ENCODE measurements at places on chromosomes 6 and 20.

DNA sequence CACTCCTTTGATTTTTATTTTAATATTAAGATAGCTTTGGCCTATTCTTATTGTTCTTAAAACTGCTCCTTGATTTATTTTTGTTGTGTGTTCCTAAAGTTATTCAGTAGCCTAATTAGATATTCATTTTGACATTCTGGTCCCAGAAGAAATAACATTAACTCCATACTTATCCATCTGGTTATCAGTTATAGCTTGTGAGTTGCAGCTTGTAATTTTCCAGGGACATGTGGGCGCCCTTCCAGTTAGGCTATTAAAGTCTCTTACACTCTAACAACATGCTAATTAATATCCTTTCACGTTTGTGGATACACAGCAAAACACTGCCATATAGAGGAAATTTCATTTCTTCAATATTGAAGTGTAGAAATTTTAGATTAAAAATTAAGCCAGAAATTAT is 987.5 kb downstream of the HACE1 start:
- no peak for DNase-seq

- no peak for DNase-seq
These were observed 472.5 kb downstream of the KIF16B start for GRCh38 chr20:16100767-16101166.

- no peak for DNase-seq
These were observed 114.2 kb downstream of the HIVEP2 start for GRCh38 chr6:142830807-142831206.

DNA sequence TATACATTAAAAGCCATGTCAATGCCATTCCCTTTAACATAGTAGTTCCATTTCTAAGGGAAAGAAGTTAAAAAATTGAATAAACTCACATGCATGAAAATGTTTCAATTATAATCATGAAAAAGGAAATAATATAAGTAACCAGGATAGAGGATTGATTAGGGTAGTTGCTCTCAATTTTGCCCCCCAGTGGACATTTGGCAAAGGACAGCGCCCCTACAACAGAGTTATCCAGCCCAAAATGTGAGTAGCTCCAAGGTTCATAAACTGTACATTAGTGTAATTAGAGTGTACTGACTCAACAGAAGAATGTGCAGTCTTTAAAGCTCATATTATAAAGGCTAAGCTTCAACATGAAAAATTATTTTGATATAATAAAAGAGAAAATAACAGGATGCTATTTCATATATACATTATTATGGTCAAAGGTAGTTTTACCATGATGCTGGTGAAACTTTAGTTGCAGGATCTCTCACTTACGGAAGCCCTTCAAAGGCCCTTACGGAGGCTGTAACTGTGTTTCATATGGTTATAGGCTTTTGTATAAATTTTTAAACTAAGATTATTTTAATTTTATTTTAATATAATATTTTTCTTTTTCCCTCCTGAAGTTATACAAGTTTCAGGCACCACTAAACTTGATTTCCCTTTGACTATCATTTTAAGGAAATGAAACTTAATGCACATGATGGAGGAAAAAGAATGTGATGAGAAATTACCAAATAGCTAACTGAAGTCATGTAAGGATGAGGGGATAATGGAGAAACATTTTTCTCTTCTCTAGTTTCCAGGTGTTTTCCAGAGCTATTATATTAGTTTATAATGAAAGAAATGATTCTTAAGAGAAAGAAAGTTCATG is 403.6 kb downstream of the PLCB1 start:
- no peak for DNase-seq

DNA sequence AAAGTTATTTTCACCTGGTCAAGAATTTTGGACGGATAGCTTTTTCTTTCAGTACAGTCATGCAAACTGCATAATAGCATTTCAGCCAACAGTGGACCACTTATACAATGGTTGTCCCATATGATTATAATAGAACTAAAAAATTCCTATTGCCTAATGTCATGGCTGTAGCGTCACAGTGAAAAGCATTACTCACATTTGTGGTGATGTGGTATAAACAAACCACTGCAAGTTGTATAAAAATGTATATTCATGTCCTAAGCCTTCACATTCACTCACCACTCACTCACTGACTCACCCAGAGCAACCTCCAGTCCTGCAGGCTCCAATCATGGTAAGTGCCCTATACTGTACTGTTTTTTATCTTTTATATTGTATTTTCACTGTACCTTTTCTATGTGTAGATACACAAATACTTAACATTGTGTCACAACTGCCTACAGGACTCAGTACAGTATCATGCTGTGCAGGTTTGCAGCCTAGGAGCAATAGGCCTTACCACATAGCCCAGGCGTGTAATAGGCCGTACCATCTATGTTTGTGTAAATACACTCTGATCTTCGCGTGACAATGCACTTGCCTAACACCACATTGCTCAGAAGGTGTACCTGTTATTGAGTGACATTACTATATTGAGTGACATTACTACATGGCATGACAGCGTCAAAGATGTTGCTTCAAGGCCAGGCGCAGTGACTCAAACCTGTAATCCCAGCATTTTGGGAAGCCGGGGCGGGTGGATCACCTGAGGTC is 17.9 kb downstream of the ABHD12 start:
- DNase-seq: no peak

- DNase-seq: no peak
These were observed 2.0 kb downstream of the ANKRD6 start for GRCh38 chr6:89434954-89435353.

DNA sequence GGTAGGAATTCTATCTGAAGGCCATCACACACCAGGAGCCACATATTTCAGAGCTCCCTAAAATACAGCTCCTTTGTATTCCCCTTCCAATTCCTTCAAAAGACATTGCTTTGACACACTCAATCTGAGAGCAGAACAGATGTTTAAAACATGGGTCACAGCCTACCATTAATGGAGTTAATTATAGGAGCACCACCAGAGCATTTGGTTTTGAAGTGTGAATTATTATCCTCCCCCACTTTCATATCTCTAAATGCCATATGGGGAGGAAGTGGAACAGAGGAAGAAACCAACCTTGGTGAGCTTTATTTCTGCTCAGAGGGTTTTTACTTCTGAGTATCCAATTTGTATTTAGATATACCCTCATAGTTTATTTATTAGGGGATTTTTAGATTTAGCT is 50.7 kb upstream of the TNFRSF21 start:
- DNase-seq: no peak

DNA sequence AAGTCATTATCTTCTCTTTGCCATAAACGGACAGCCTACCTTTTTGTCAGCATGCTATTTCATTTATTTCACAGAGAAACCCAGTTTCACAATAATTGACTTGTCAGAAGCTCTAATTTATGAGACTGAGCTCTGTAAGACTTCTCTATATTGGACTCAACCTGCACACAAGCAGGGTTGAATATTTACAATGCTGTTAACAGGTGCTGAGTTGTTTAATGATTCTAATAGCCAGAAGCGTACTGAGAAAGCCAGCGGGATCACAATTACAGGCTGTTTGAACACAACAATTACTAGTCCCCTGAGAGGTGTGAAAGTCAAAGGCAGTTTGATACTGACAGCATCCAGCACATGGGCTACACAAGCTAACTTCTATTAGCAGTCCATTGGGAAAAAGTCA is 128.2 kb upstream of the SIM1 start:
- DNase-seq: no peak

- no peak for DNase-seq
These were observed 15.2 kb downstream of the COL19A1 start for GRCh38 chr6:69881322-69882151.

- no peak for DNase-seq
These were observed 256.6 kb downstream of the TBC1D7 start for GRCh38 chr6:13071550-13072345.

DNA sequence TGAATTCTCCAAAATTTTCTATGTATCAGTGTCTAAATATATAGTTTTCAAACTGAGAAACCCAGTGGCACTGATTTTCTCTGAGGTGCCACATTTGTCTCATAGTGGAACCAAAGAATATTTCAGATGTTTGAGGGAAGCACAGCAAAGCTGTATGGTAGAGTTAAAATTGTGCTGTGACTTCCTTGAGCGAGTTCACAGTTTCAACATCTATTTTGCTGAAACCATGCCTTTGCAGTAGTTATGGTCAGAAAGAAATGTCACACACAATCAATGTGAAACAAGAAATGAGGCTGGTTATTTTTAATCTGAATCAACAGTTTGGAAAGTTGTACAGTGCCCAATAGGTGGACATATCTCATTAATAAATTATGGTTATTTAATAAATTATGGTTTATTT is 394.0 kb upstream of the SPTLC3 start:
- DNase-seq: no peak

DNA sequence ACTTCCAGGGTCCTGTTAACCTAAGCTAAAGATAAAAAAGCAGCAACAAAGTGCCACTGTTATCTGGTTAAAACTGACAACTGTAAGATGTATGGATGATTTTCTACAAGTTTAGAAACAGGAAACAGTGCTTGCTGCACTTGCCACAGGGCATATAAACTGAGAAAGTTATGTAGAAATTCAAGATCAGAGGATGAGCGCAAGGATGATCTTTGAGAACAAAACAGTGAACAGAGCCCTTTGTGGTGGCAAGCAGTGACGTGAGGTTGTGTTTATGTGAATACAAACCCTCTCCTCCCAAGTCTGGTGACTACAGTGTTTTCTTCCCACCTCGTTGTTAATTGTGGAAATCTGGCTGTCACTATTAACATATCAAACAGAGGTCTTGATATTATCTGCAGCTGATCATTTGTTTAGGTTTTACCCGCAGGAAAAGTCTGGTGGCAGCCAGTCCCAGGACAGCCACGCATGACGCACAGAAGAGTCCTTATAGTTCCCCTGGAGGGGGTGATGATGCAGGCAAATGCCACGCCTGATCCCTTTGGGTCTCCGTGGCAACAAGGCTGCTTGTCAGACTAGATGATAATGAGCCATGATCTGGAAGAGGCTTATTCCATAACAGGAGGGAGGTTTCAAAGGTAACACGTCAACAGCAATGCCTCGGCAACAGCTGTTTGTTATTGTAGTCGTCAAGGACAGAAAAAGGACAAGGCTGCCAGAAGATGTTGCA is 43.1 kb upstream of the TNFAIP3 start:
- DNase-seq: no peak

- DNase-seq: no peak
These were observed 49.7 kb downstream of the JPH2 start for GRCh38 chr20:44137266-44137801.

DNA sequence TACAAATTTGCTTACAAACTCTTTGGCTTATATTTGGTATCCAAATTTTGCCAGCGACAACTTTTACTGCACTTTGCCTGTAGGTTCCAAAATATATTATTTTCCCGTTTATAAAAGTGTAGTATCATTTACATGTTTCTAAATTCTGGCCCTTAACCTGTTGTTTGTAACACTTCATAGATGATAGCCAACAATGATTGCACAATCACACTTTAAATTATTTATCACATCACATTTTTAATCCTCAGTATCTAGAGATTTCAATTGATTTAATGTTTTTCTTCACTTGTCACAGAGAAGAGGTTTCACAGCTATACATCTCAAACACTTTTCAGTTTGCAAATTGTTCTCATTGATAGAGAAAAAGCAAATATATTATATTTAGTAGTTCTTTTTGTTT is 1151.2 kb upstream of the EYS start:
- no peak for DNase-seq

- no peak for DNase-seq
These were observed 1.5 kb downstream of the HNF4A start for GRCh38 chr20:44357020-44357419.

Measured in head of caudate nucleus (tissue), 42 donors.